Osteoblast (primary cell): ENCODE measurements at places on chromosomes 16 and 17. TPM values are rescaled to one million over a fixed set of nuclear protein-coding genes. Genes with fewer than 3 reads are reported as not detected.

GRCh38 chr17:52148969-52149351, 9.6 kb downstream of the CA10 start:
- no peaks in the 10 kb centered on the region for H3K27me3 ChIP-seq
- no peak overlapping the region for H3K4me3 ChIP-seq
- no peaks in the 10 kb centered on the region for H3K36me3 ChIP-seq
- no peak overlapping the region for H3K27ac ChIP-seq

Gene COX6A2
- not detected in 2 replicates for total RNA-seq

Gene LGALS9B
- not detected in 2 replicates for total RNA-seq

GRCh38 chr17:79814974-79815835, 18.3 kb upstream of the CBX8 start:
- DNase-seq: peak; percentile 96
- H3K27me3 ChIP-seq: peaks cover 66% of the 10 kb centered on the region
- peaks cover 3% of the 10 kb centered on the region for H3K4me1 ChIP-seq

DNA sequence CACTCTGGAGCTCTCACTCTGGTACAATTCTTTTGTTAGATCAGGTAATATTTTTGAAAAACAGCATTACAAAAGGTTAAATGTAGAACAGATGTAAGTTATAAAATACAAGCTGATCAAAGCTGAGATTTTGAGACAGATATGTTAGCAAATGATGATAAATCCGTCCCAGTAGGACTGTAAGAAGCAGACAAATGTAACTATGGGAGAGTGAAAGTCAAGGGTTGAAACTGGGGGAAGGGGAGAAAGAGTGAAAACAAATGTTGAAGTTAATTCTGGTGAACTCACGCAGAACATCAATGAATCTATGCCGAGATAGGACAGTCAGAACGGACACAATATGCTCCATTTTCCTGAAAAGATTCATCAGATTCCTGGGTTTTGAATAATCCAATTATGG, 298.9 kb upstream of the IRX5 start:
- no peaks in the 10 kb centered on the region for H3K27me3 ChIP-seq
- H3K27ac ChIP-seq: peak overlapping the region; percentile 96
- no peak overlapping the region for H3K4me3 ChIP-seq
- H3K36me3 ChIP-seq: no peaks in the 10 kb centered on the region
- peaks cover 35% of the 10 kb centered on the region for H3K4me1 ChIP-seq

DNA sequence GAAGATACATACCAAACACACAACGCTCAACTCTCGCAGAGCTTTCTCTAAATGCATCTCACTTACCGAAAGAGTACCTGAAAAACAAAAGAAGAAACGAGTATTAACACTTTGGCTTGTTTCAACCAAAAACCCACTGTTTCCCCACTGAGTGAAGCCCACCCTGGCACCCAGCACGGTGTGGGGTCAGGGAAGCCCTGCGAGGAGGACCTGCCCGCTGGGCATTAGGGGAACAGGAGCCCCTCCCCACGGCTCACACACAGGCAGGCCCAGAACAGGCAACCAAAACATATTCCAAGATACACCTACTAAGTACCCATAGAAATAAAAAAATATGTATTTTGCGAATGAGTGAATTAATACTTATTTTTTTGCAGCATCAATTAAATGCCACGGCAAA, 36.6 kb downstream of the LMF1 start:
- H3K27me3 ChIP-seq: no peaks in the 10 kb centered on the region
- peak; percentile 57 for DNase-seq
- no peaks in the 10 kb centered on the region for H3K4me1 ChIP-seq
- no peak overlapping the region for H3K27ac ChIP-seq
- H3K36me3 ChIP-seq: no peaks in the 10 kb centered on the region
- H3K4me3 ChIP-seq: no peak overlapping the region

Gene KRTAP2-2
- not detected in 2 replicates for total RNA-seq

DNA sequence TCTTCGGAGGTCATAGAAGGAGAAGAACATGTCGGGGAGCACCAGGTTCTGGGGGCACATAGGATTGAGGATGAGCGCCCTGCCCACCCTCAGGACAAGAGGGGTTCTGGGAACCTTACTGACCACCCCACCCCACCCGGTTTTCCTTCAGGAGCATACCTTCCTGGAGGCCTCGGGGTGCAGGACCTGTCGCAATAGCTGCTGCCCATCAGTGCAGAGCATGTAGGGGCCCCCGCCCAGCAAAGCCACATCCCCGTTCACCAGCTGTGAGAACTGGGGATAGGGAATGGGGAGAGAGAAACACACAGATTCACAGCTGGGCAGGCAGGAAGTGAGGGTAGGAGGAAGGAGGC, 2.1 kb downstream of the ESRP2 start:
- H3K4me1 ChIP-seq: peaks cover 19% of the 10 kb centered on the region
- no peaks in the 10 kb centered on the region for H3K27me3 ChIP-seq
- H3K4me3 ChIP-seq: no peak overlapping the region
- DNase-seq: peak; percentile 50
- H3K27ac ChIP-seq: no peak overlapping the region

Gene RBFOX1
- total RNA-seq: not detected in 2 replicates

DNA sequence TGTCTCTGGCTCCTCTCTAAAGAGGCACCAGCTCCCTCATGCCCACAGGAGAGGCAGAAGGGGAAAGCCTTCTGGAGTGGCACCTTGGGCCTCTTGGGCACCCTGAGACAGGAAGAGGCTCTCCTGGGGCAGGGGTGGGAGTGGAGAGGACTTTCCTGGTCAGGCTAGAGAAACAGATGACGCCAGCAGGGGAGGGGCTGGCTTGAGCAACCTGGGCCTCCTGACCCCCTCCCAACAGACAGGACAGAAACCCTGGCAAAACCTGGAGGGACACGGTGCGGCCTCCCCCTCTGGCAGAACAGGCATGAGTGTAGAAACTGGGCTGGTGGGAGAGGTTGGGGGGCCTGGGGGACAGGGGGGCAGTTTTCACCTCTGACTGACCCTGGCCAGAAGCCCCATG, 6.1 kb downstream of the SMIM5 start:
- no peaks in the 10 kb centered on the region for H3K27me3 ChIP-seq
- H3K4me3 ChIP-seq: no peak overlapping the region
- H3K36me3 ChIP-seq: no peaks in the 10 kb centered on the region
- H3K4me1 ChIP-seq: peaks cover under 1% of the 10 kb centered on the region

- H3K27ac ChIP-seq: no peak overlapping the region
- peak; percentile 84 for DNase-seq
- peaks cover 78% of the 10 kb centered on the region for H3K27me3 ChIP-seq
- no peaks in the 10 kb centered on the region for H3K36me3 ChIP-seq
- H3K4me3 ChIP-seq: peak overlapping the region; percentile 51
Observed at GRCh38 chr17:48647103-48647962, 21.2 kb upstream of the HOXB9 start.

DNA sequence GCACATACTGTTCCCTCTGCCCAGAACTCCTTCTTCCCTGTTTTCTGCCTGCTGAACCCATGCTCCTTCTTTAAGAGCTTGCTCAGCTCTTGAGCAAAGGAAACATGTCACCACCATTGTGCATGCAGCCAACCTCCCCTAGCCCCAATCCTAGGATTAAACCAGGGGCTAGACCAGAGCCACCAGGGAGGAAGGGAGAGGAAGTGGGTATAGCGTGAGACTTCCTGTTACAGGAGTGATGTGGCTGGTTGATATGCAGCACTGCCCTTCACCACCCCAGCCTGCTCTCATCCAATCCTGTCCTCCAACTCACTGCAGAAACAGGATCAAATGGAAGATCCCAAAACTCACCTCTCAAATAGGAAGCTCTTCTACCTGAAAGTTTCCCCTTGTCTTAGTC, 67.1 kb upstream of the CDH5 start:
- H3K27ac ChIP-seq: no peak overlapping the region
- no peaks in the 10 kb centered on the region for H3K4me1 ChIP-seq
- H3K36me3 ChIP-seq: no peaks in the 10 kb centered on the region
- no peak overlapping the region for H3K4me3 ChIP-seq

DNA sequence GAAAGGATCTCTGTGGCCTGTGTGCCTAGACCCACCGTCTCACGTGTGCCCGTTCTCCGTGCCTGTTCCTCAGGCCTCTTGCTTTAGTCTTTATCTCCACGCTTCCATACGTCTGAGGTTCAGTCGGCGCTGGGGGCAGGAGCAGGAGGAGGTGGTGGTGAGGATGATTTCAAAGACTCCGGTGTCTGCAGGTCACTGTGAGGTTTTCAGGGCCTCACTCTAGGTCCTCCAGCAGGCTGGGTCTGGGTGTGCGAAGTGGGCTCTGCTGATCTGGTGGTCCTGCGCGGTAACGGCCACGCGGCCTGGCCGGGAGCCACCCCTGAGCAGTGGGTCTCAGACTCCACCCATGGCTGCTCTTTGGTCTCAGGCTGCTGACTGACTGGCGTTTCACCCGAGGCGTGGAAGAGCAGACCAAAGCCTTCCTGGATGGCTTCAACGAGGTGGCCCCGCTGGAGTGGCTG, 14.4 kb upstream of the CLEC18A start:
- H3K4me1 ChIP-seq: no peaks in the 10 kb centered on the region
- H3K4me3 ChIP-seq: no peak overlapping the region
- peak; percentile 65 for DNase-seq
- H3K27ac ChIP-seq: no peak overlapping the region
- H3K36me3 ChIP-seq: peaks cover 96% of the 10 kb centered on the region

GRCh38 chr17:64531955-64532371, 25.2 kb downstream of the CEP95 start:
- H3K27me3 ChIP-seq: no peaks in the 10 kb centered on the region
- H3K27ac ChIP-seq: peak overlapping the region; percentile 24
- peaks cover 8% of the 10 kb centered on the region for H3K4me1 ChIP-seq
- DNase-seq: no peak
- peaks cover 88% of the 10 kb centered on the region for H3K36me3 ChIP-seq

DNA sequence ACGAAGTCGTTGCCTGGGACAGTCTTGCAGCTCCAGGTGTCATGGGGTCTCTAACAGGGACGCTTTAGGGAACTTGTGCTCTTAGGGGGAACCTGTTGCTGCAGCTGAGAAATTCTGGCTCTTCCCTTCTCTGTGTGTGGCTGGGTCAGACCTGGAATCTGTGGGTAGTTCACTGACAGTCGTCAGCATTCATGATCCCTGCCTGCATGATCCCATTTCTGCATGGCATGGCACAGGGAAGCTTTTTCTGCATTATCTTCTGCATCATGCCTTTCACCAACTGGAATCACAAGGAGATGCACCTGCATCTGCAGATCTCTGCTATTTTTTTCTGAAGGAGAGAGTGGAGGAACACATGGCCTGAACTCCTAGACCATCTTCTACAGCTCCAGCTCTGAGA, 85.6 kb downstream of the SOX9 start:
- no peak overlapping the region for H3K27ac ChIP-seq
- H3K27me3 ChIP-seq: peaks cover 38% of the 10 kb centered on the region

DNA sequence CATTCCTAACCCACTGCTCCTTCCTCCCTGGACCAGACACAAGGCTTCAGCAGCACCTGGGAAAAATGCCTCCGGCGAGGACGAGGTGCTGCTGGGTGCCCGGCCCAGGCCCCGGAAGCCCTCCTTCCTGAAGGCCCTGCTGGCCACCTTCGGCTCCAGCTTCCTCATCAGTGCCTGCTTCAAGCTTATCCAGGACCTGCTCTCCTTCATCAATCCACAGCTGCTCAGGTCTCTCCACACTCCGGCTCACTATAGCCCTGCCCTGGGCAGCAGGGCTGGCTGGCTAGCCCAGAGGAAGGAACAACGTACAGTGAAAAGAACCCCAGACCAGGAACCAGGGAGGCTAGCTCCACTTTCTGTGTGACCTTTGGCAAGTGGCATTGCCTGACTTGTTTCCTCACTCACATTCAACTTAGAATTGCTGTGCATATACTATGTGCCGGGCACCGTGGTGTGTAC, 26.2 kb downstream of the ABCC3 start:
- peaks cover 11% of the 10 kb centered on the region for H3K36me3 ChIP-seq
- H3K27ac ChIP-seq: peak overlapping the region; percentile 62
- DNase-seq: no peak
- H3K27me3 ChIP-seq: no peaks in the 10 kb centered on the region
- H3K4me3 ChIP-seq: no peak overlapping the region
- peaks cover 27% of the 10 kb centered on the region for H3K4me1 ChIP-seq

DNA sequence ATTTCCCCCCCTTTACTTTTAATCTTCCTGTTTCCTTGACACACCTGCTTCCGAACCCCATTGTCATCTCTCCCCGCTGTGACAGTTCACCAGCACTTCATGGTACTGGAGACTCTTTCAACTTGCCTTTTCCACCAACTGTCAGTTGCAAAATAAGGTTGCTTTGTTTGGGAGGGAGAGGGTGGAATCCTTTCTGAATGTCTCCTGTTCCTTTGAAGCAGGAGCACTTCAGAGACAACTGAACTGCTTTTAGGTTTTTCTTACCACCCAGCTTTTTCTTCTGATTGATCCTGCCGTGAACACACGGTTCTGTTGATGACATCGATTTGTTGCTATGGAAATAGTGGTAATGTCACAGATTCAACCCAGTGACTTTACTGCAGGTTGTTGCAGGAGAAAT, 42.0 kb downstream of the RPA1 start:
- no peak overlapping the region for H3K4me3 ChIP-seq
- DNase-seq: no peak
- peaks cover 27% of the 10 kb centered on the region for H3K36me3 ChIP-seq
- H3K27ac ChIP-seq: no peak overlapping the region
- no peaks in the 10 kb centered on the region for H3K27me3 ChIP-seq
- no peaks in the 10 kb centered on the region for H3K4me1 ChIP-seq

GRCh38 chr17:17951524-17951923, 20.7 kb downstream of the TOM1L2 start:
- H3K27me3 ChIP-seq: no peaks in the 10 kb centered on the region
- H3K36me3 ChIP-seq: no peaks in the 10 kb centered on the region
- peak overlapping the region; percentile 47 for H3K27ac ChIP-seq
- peaks cover 34% of the 10 kb centered on the region for H3K4me1 ChIP-seq
- no peak overlapping the region for H3K4me3 ChIP-seq

GRCh38 chr17:7042501-7043181, 1.3 kb downstream of the SLC16A11 start:
- no peak for DNase-seq
- H3K27ac ChIP-seq: no peak overlapping the region
- peaks cover 11% of the 10 kb centered on the region for H3K4me1 ChIP-seq
- no peaks in the 10 kb centered on the region for H3K36me3 ChIP-seq
- H3K4me3 ChIP-seq: peak overlapping the region; percentile 63
- H3K27me3 ChIP-seq: peaks cover 38% of the 10 kb centered on the region

Gene IL21R
- 10.1 and 13.8 TPM in 2 replicates for total RNA-seq

DNA sequence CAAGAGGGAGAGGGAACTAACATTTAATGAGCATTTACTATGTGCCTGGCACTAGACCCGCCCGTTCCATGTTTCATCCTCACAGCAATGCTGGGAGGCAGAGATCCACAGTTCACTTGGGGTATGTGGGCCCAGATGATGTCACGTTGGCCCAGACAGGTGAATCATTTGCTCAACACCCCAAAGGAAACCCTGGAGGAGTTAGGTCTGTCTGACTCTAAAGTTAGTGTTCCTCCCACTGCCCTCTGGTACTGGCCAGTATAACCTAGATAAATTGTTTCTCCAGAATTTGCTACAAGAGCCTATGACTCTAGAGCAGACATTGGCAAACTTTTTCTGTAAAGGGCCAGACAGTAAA, 164.6 kb downstream of the VPS53 start:
- no peak overlapping the region for H3K4me3 ChIP-seq
- H3K36me3 ChIP-seq: peaks cover 14% of the 10 kb centered on the region
- DNase-seq: no peak
- peak overlapping the region; percentile 79 for H3K27ac ChIP-seq
- peaks cover 33% of the 10 kb centered on the region for H3K4me1 ChIP-seq
- no peaks in the 10 kb centered on the region for H3K27me3 ChIP-seq

Gene CIAO3
- total RNA-seq: 32.2 and 35.1 TPM in 2 replicates
